ENCODE measurements at places on chromosomes 1 and 21. TPM values are rescaled to one million over a fixed set of nuclear protein-coding genes. Genes with fewer than 3 reads are reported as not detected.

GRCh38 chr1:52502789-52503188, 50.1 kb downstream of the TUT4 start:
- DNase-seq = peak; percentile 19

DNA sequence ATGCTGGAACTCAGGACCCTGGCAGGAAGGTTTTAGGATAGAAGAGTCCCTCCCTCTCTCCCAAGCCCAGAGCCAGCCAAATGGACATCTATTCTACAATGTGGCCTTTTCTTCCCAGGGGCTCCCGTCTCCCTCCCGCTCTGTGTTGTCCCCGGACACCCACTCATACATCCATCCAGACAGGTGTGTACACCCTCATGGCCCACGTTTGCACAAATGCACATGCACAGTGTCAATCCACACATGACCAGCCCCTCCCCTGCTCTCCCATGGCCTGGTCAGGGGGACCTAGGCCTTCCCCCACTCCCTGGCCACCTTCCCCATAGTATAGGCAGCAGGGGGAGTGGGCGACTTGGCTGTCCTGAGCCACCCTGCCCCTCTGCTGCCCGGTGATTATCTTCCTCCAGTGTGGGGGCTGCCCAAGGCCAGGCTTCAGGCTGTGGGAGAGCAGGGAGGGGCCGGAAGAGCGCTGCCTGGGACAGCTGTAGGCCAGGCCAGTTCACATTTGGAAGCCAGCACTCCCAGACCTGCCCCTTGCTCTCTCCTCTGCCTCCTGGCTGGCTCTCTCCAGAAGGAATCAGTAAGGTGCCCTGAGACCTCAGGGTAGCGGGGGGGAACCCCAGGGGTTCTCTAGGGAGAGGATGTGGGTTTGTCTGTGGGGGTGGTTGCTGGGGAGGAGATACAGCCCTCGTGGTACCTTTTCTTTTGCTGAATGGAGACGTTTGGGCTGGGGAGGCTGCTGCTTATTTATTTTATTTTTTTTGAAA, 4.1 kb upstream of the PTPN7 start:
- DNase-seq = no peak

DNA sequence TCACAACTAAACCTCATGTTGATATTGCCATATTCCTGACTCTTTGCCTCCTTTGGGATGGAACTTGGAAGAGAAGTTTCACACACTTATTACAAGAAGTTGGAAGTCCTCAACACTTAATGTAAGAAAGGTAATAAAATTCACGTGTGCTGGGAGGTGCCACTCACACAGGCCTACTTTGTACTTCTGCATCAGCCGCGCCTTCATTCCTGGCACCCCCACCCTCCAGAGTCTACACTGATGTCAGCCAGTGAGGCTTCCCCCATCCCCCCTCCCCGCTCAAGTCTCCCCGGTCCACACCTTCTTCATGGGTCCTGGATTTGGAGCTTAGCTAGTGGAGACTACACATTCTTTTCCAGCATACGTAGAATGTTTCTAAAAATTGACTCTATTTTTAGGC, 24.8 kb upstream of the SLC45A1 start:
- no peak for DNase-seq

The LRRC8D gene
- total RNA-seq = 13.0 TPM

The THAP3 gene
- 11.9 TPM for total RNA-seq

The TAS1R1 gene
- total RNA-seq = not detected

The SLAMF6 gene
- 0.99 TPM for total RNA-seq

The FAM72D gene
- total RNA-seq = not detected
